ENCODE measurements at places on chromosomes 16 and 17.

DNA sequence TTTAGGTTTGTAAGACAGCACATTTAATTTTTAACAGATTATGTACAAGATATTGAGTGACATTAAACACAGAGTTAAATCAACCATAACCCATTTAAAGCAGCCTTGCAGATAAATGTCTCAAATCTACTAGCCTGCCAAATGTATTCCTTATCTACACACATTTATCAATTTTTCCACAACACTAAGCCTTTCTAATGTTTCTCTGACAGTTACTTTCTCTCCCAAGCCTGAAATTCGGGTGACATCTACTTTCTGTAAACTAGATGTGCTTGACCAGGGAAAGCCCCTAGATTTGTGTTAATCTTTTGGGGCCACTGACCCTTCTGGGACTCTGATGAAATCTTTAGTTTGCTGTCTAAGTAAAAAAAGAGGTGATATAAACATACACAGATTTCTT, 69.0 kb downstream of the CDH13 start:
- no peak for DNase-seq

- no peak for DNase-seq
These were observed 56.9 kb downstream of the TIMM22 start for GRCh38 chr17:1053661-1054360.

- no peak for DNase-seq
These were observed 27.9 kb downstream of the SDK2 start for GRCh38 chr17:73616120-73616872.

DNA sequence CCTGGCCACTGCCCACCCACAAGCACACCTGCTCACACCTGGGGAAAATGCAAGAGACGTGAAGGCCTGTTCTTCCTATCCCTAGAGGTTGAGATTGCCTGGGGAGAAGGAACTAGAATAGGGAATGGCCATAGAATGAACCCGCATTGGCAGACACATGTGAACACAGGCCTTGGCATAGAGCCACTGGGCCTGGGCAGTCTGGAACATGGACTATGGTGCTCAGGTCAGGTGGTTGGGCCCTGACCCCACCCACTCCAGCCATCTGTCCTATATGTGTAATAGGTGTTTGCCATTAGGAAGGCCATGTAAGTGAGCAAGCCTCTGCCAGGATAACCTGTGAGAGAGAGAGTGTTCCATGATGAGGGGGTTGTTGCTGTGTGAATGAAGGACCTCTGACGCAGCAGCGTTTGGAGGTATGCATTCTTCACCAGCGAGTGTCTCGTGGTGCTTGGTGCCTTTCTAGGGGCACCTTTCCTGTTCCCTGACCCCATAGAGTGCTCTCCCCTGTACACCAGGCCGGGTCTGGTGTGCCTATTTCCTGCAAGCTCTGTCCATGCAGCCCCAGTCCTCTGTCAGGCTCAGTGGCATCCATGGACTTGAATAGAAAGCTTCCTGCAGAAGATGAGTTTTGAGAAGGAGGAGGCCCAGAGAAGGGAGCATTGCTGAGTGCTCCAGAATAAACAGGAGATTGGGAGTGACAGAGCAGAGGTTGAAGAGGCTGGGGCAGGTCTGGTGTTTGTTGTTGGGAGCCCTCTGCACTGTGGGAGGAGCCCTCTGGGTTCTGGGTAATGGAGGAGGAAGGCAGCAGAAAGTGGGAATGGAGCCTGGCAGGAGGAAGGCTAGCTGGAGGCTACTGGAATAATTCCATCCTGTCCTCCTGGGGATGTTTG, 15.6 kb downstream of the CTRL start:
- no peak for DNase-seq

DNA sequence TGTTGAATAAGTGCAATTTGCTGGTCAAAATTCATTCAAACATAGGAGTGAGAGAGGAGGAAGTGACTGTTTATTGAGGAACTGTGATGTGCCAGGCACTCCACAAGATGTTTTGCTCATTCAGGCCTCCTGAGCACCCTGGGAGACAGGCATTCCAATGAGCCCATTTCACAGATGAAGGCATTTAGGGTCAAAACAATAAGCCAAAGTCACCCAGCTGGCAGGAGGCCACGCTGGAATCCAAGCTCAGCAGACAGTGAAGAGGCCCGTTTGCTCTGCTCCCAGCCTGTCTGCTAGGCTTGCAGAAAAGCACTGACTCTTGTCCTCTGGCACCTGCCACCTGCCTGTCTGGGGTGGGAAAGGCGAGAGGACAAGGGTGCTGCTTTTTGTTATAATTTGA, 10.1 kb upstream of the SLC25A39 start:
- DNase-seq: no peak

DNA sequence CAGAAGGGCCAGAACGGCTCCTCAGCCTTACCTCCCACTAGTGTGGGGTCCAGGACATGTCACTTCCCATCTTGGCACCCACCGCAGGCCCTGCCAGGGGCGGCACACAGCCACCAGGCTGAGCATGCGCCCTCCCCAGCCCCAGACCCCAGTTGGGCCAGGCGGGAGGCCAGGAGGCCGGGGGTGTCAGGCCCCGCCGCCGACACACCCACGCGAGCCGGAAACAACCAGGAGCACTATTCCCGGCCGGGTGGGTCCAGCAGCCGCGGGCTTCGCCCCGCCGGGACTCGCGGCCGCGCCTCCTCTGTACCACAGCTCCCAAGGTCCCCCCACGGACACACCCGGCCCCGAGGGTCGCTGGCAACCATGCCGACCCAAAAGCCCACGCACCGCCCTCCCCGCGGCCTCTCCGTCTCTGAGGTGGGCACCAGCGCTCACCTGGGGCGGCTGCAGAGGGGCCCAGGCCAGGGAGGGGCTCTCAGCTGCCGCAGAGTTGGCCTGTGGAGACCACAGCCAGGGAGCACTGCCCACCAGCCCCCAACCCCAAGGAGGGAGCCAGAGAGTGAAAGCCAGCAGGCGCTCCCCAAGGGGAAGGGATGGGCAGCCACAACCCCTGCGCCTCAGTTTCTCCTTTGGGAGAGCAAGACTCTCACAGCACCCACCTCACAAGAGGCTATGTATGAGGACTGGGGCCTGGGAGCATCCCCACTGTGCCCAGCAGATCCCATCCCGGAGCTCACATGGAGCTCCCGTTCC, 18.0 kb downstream of the B9D1 start:
- DNase-seq: no peak

- DNase-seq: no peak
These were observed at the start of gene ABCA9 for GRCh38 chr17:69060822-69061221. Gene ABCA9 (minus strand): TSS chr17:69060927. CDS start chr17:69051126, 9,801 bp downstream.

DNA sequence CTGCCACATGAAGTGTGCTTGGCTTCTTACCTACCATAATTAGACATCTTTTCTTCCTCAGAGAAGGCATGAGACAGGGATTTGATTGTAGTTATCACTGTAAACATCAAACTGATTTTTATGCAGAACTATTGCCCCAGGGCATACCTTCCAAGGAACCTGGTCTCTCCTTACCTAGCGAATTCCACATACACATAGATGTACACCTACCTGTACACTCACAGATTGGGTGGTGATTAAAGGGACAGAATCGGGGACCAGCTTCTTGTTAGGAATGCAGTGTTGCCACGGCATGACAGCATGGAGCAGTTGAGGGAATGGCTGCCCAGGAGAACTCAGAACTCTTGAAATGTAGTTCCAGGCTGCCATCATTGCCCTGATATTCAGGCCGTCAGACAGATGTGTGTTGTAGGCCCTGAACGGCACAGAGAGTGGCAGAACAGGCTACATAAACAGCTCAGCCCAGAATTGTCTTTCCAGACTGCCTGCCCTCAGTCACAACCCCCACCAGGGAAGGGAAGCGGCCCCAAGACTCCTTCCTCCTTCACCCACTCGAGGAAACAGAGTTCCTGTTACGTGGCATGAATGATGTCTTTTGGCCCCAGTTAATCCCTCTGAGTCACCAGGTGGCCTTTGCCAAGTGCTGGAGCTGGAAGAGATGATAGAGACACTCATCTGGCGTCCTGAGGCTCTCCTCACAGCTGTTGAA, 17.8 kb upstream of the NAGLU start:
- DNase-seq: peak; percentile 78

- no peak for DNase-seq
These were observed 19.2 kb downstream of the ENPP7 start for GRCh38 chr17:79749958-79750357.

GRCh38 chr16:67767953-67768352, 38.4 kb downstream of the RANBP10 start:
- peak; percentile 26 for DNase-seq

GRCh38 chr17:9893411-9894012, 11.6 kb downstream of the RCVRN start:
- DNase-seq: no peak

- no peak for DNase-seq
These were observed 1.0 kb upstream of the ETV4 start for GRCh38 chr17:43547189-43547550.

- DNase-seq: no peak
These were observed 52.6 kb downstream of the RNF213 start for GRCh38 chr17:80313160-80313829.

DNA sequence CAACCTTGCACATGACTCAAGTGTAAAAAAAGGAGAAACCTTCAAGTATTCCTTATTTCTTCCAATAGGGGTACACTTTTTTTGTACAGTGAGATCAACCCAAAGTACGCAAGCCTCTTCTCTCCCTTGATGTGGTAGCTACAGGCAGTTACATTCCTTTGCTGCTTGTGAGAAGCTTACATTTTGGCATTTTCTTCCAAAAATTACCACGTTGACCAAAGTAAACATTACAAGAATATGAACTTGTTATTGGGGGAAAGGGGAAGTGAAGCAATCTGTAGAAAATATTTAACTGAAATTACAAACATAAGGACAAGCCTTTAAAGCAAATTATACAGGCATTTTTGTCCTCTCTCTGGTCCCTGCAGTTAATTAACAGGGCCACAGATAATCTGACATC, 97.0 kb upstream of the TOB1 start:
- no peak for DNase-seq

- DNase-seq: no peak
These were observed 99.2 kb downstream of the RGS9 start for GRCh38 chr17:65236321-65236720.

DNA sequence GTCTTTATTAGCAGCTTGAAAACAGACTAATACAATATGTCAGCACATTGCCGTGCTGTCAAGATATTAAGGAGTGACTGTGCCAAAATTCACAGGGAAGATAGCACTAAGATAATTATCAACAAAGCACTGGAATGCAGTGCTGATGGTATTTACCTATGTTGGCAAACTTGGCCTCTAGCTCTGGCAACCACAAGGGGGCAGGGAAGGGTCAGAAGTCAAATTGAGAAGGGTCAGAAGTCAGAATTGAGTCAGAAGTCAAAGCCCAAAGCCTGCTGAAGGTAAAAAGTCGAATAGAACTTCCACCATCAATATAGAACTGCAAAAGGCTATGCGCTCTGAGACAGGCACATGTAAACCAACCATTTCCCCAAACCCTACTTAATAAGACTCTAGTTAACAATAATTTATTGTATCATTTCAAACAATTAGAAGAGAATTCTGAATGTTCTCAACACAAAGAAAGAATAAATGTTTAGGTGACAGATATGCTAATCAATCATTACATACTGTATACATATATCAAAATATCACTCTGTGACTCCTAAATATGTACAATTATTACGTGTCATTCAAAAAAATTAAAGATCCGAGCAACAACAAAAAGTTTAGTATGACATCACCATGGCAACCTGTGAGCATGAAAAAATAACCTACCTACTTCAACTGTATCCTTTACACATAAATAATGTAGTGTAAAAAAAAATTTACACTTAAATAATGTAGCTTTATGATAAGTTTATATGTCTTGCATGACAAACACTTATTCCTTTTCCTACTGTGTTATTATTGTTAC, 916.1 kb downstream of the KCNJ2 start:
- peak; percentile 63 for DNase-seq

- no peak for DNase-seq
These were observed 16.6 kb upstream of the MLYCD start for GRCh38 chr16:83882163-83882885.

GRCh38 chr17:30176855-30177254, 58.6 kb downstream of the SLC6A4 start:
- no peak for DNase-seq

GRCh38 chr17:48335858-48336500, 94.0 kb downstream of the SKAP1 start:
- peak; percentile 83 for DNase-seq

GRCh38 chr16:77896415-77897128, 108.2 kb downstream of the VAT1L start:
- DNase-seq: peak; percentile 6

GRCh38 chr16:60922920-60923319, 1113.3 kb downstream of the CDH8 start:
- no peak for DNase-seq

DNA sequence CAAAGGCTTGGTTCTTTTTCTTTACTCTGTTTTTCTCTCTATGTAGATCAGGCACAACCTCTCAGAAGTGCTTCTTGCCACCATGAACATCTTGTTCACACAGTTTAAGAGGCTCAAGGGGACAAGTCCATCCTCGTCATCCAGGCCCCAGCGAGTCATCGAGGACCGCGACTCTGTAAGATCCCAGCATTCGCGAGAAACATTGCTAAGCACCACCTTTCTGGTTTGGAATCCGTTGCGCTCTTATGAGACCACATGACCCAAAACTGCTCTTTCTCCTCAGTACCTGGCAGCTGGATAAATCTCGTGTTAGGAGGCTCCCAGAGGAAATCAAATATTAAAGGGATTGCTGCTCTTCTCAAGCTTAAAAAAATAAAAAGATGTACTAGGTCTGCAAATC, 23.3 kb upstream of the SLC12A3 start:
- DNase-seq: no peak

GRCh38 chr16:66043326-66043725, 323.2 kb upstream of the CDH5 start:
- no peak for DNase-seq

DNA sequence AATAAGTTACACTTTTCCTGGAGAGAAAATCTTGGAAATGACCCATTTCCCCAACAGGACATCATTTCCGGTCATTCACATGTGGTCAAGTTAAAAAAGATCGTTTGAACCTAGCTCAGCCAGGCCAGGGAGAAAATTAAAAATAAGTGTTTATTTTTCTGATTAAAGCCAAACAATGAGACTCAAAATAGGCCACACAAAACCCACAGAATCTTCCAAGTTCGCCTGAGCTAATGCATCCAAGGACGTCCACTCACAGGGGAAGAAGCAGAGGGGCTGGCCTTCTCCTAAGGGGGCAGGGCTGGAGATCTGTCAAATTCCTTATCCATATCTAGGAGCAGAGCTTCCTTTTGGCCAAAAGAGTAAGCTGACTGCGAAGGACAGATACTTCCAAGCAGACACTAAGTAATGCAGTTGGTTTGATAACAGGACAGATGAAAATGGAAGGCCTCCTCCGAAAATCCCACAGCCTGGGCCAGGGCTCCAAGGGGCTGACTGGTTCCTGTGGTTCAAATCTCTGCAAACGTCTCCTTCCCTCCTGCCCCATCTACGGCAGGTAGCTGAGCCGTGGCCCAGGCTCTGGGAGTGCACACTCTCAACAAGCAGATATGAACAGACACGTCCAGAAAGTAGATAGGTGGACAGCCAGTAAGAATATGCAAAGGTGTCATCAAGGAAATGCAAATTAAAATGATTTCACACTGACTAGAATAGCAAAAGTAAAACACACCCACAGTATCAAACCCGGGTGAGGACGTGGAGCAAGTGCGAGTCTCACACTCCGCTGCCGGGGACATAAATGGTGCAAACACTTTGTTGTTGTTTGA, 98.5 kb downstream of the MRM3 start:
- DNase-seq: no peak

- DNase-seq: peak; percentile 63
These were observed 27.8 kb upstream of the MEIOC start for GRCh38 chr17:44628243-44629188.
